SJCRH30 (cell line): ENCODE measurements at places on chromosomes 1 and 21. TPM values are rescaled to one million over a fixed set of nuclear protein-coding genes. Genes with fewer than 3 reads are reported as not detected.

GRCh38 chr1:3641046-3641760 lies 8.7 kb downstream of the WRAP73 start:
- no peak overlapping the region for H3K4me3 ChIP-seq
- no peak for DNase-seq
- H3K4me1 ChIP-seq, result peaks cover 11% of the 10 kb centered on the region
- peaks cover 32% of the 10 kb centered on the region for H3K36me3 ChIP-seq

DNA sequence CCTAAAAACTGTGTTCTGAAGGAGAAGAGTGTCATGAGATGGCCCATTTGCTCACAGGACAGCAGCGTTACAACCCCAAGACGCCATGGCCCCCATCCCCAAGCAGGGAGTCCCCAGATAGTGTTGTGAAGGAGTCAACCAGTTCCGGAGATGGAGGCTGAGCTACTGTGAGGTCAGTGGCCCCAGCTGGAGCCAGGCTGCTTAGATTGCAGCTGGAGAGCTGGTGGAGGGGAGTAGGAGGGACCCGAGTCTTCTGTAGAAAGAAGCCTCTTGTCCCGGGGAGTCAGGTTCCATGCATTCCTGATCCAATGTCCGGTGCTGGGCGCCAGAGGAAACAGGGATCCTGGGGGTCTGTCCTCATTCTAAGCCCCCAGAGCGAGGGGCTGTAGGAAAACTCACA lies 93.5 kb upstream of the SIM2 start:
- no peaks in the 10 kb centered on the region for H3K36me3 ChIP-seq
- no peak for DNase-seq
- H3K27ac ChIP-seq, result no peak overlapping the region

GRCh38 chr1:114153261-114154145 lies at the start of gene SYT6:
Gene SYT6, minus strand, starts transcription at chr1:114153869. Its CDS starts 97 bp downstream, at chr1:114153772.
- no peaks in the 10 kb centered on the region for H3K4me1 ChIP-seq
- H3K36me3 ChIP-seq, result no peaks in the 10 kb centered on the region
- DNase-seq, result no peak
- no peak within 1 kb of the TSS for H3K4me3 ChIP-seq

GRCh38 chr1:80003250-80003649 lies 996.7 kb upstream of the ADGRL4 start:
- no peaks in the 10 kb centered on the region for H3K27me3 ChIP-seq
- H3K4me1 ChIP-seq, result no peaks in the 10 kb centered on the region
- no peaks in the 10 kb centered on the region for H3K36me3 ChIP-seq
- no peak overlapping the region for H3K27ac ChIP-seq
- no peak for DNase-seq
- H3K4me3 ChIP-seq, result no peak overlapping the region

- H3K4me1 ChIP-seq, result peaks cover 5% of the 10 kb centered on the region
- no peak overlapping the region for H3K4me3 ChIP-seq
- peaks cover 8% of the 10 kb centered on the region for H3K27me3 ChIP-seq
- DNase-seq, result no peak
- H3K36me3 ChIP-seq, result no peaks in the 10 kb centered on the region
- no peak overlapping the region for H3K27ac ChIP-seq
Measured at GRCh38 chr1:27632387-27633297, 2.3 kb downstream of the FGR start.

DNA sequence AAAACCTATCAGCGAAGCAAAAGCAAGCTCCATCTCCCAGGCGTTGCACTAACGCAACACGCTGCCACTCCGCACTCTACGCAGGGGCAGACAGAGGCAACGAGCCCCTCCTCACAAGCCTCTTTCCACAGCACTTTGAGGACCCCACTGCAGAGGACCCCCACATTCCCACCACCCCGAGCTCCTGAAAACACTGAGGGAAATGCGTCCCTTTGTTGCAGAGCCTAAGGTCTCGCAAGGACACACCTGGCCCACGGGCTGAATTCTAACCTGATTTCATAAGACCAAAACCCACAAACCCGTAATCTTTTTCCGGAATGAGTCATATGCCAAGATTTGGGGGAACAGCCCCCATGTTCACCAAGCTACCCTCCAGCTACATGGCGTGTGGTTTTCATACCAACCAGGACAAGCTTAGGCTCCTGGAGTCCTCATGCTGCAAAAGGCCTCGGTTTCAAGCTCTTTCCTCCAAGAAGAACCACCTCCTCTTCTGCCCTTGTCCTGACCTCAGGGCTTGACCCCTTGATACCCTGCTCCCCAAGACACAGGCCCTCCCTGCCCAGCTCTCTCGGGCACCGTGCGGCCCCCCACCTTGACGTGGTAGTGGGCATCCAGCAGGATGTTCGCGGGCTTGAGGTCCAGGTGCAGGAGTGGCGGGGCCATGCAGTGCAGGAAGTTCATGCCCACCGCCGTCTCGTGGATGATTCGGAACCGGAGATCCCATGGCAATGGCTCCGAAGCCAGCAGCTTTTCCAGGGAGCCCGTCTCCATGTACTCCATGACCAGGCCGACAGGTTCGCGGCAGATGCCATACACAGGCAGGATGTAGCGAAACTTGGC lies 10.7 kb downstream of the RIPK4 start:
- DNase-seq, result no peak
- H3K4me1 ChIP-seq, result peaks cover 3% of the 10 kb centered on the region; the same call in 1 of the 2 replicates
- peaks cover 5% of the 10 kb centered on the region; the same call in 1 of the 2 replicates for H3K27me3 ChIP-seq
- H3K27ac ChIP-seq, result no peak overlapping the region
- no peak overlapping the region for H3K4me3 ChIP-seq

- H3K4me3 ChIP-seq, result no peak overlapping the region
- no peaks in the 10 kb centered on the region for H3K27me3 ChIP-seq
- no peak overlapping the region for H3K27ac ChIP-seq
- no peak for DNase-seq
- no peaks in the 10 kb centered on the region; the same call in 1 of the 2 replicates for H3K4me1 ChIP-seq
Measured at GRCh38 chr1:22754106-22754768, 43.6 kb downstream of the EPHB2 start.

DNA sequence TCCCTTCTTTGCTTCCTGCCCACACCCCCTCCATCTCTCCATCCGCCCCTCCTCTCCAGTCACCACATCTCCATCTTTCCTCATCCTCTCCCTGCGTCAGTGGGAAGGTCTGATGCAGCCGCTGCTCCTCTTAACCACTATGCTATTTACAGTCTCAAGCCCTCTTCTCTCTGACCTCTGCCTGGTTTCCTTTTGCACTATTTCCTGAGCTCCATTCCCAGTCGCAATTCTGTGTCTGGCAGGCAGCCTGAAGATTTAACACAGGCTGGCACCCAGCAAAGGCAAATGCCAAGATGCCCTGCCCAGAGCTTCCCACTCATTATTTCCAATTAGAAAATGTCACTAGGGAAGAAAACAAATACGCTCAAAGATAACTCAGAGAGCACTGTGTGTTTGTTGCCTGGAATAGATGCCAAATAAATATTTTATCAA lies 89.6 kb upstream of the LPGAT1 start:
- no peak overlapping the region for H3K27ac ChIP-seq
- DNase-seq, result no peak
- H3K36me3 ChIP-seq, result no peaks in the 10 kb centered on the region
- no peak overlapping the region for H3K4me3 ChIP-seq
- no peaks in the 10 kb centered on the region for H3K27me3 ChIP-seq

GRCh38 chr1:68954841-68955240 lies 458.0 kb upstream of the DEPDC1 start:
- no peaks in the 10 kb centered on the region for H3K27me3 ChIP-seq
- H3K4me3 ChIP-seq, result no peak overlapping the region
- DNase-seq, result no peak
- H3K4me1 ChIP-seq, result no peaks in the 10 kb centered on the region
- H3K27ac ChIP-seq, result no peak overlapping the region

DNA sequence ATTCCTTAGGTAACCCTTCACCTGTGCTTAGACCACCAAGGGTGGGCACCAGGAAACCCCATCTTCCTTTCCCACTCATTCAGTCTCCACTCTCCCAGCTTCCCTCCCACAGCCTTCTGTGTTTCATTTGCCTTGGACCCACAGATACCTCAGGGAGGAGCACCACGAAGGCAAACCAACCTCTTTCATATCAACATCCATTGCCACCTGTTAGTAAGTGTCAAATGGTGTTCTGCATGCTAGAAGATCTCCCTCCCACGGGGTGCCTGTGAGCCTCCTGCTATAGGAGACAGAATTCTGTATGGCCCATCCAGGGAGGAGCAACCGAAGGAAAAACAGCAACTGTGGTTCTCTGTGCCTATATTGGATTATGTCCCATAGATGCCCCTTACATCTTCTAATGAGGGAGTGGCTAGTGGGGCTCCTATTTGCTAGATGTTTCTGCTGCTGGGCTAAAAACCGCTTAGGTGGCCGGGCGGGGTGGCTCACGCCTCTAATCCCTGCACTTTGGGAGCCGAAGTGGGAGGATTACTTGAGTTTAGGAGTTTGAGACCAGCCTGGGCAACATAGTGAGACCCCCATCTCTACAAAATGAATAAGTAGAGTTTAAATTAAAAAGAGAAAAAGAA lies 25.6 kb upstream of the SCCPDH start:
- H3K36me3 ChIP-seq, result no peaks in the 10 kb centered on the region
- H3K27ac ChIP-seq, result peak overlapping the region; percentile 51
- peak overlapping the region; percentile 55 for H3K4me3 ChIP-seq
- H3K4me1 ChIP-seq, result no peaks in the 10 kb centered on the region
- H3K27me3 ChIP-seq, result no peaks in the 10 kb centered on the region

- DNase-seq, result no peak
- H3K4me1 ChIP-seq, result peaks cover 4% of the 10 kb centered on the region; the same call in 1 of the 2 replicates
- no peak overlapping the region for H3K27ac ChIP-seq
- no peak overlapping the region for H3K4me3 ChIP-seq
Measured at GRCh38 chr1:173295995-173296394, 88.9 kb upstream of the TNFSF4 start.

GRCh38 chr1:109818988-109819764 lies 55.5 kb upstream of the EPS8L3 start:
- H3K36me3 ChIP-seq, result no peaks in the 10 kb centered on the region
- no peak overlapping the region for H3K4me3 ChIP-seq
- DNase-seq, result no peak
- H3K27ac ChIP-seq, result no peak overlapping the region
- H3K4me1 ChIP-seq, result peaks cover 16% of the 10 kb centered on the region

DNA sequence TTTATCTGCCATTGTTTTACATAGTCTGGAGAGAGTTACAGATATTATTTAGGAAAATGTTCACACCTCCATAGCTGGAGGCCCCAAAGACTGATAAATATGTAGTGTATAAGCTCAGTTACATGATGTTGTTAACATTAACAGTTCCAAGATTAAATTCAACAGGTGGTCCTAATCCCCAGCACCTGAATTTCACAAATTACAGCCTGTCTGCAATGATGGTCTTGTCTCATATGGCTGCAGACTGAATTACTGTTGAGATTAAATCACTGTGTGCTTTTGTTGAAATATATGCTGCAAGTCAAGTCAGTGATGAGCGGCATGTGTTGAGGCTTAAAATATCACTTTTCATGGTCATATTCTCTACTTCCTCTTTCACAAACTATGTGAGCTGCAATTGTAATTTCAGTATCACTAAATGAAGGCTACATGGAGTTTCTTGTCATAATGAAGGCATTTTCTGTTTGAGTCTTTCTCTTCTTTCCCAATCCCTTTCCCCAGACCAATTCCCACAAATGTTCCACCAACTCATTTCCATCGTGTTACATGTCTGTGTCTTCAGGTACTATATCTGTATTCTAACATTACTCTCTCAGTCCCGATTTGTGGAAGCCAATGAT lies 4.2 kb downstream of the ST6GALNAC5 start:
- H3K27ac ChIP-seq, result peak overlapping the region; percentile 42
- H3K4me3 ChIP-seq, result no peak overlapping the region
- no peaks in the 10 kb centered on the region for H3K36me3 ChIP-seq

DNA sequence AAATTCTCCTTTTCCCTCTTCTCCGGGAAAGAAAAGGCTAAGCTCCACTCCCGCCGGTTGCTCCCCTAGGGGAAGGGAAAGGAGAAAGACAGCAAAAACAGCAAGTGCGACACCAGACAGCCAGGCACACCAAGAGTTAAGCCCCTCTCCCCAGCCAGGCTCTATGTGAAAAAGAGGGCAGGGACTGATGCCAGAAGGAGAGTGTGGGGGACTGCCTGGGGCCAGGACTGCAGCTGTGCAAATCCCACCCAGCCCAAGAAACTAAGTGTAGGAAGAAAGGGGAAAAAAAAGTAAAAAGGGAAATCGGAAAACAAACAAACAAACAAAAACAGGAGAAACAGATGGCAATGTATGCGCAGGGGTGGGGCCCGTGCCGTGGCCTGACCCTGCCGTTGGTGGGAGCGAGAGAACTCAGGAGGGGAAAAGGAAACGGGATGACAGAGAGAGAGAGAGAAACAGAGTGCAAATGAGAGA lies 27.7 kb upstream of the FMO1 start:
- H3K27me3 ChIP-seq, result no peaks in the 10 kb centered on the region
- 0 out of 2 replicates have a peak, but pooled peaks cover 15% of the 10 kb centered on the region for H3K4me1 ChIP-seq
- H3K27ac ChIP-seq, result peak overlapping the region; percentile 17; the same call in 1 of the 2 replicates
- DNase-seq, result peak; percentile 82
- H3K4me3 ChIP-seq, result peak overlapping the region; percentile 52

- no peaks in the 10 kb centered on the region; the same call in 1 of the 2 replicates for H3K4me1 ChIP-seq
- H3K36me3 ChIP-seq, result no peaks in the 10 kb centered on the region
- H3K27me3 ChIP-seq, result no peaks in the 10 kb centered on the region
- no peak overlapping the region for H3K4me3 ChIP-seq
- H3K27ac ChIP-seq, result no peak overlapping the region
Measured at GRCh38 chr1:221239792-221240191, 360.5 kb downstream of the HLX start.

DNA sequence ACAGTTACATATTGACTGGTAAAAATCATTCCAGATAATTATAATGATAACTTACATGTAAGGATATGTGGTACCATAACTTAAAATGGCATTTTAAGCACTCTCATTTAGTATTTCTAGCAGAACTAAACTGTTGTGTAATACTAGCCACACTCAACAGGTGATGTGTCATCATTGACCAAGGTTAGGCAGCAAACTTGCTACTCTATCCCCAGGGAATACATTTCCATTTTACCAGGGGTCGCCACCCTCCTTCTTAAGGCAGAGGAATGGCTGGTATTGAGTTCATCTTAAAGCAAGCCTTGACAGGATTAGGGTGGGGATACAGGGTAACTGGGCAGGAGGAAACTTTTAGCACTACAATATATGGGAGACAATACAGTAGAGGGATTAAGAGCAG lies 259.8 kb upstream of the CAMK1G start:
- H3K36me3 ChIP-seq, result no peaks in the 10 kb centered on the region
- no peak overlapping the region for H3K27ac ChIP-seq
- DNase-seq, result no peak
- no peaks in the 10 kb centered on the region for H3K4me1 ChIP-seq

CFAP45 gene
- total RNA-seq, result 0.41 and 0.42 TPM in 2 replicates

CCDC30 gene
- total RNA-seq, result 0.40 and 0.51 TPM in 2 replicates

PLA2G2A gene
- total RNA-seq, result not detected in 2 replicates

DMBX1 gene
- not detected in 2 replicates for total RNA-seq

PRAMEF11 gene
- total RNA-seq, result not detected in 2 replicates

OR2L5 gene
- total RNA-seq, result not detected in 2 replicates

PRAMEF4 gene
- total RNA-seq, result not detected in 2 replicates

PGLYRP4 gene
- total RNA-seq, result not detected in 2 replicates

TFAP2E gene
- 9.8 and 10.9 TPM in 2 replicates for total RNA-seq

SPRR1B gene
- not detected in 2 replicates for total RNA-seq
